Hindlimb muscle (tissue), 1 donor: ENCODE measurements at places on chromosomes 13 and 19. TPM values are rescaled to one million over a fixed set of nuclear protein-coding genes. Genes with fewer than 3 reads are reported as not detected.

- DNase-seq: no peak
Observed at GRCh38 chr19:3346677-3347353, 19.6 kb upstream of the NFIC start.

BORA gene
- 3.6 TPM for polyA plus RNA-seq

PRSS57 gene
- 0.32 TPM for polyA plus RNA-seq

DNA sequence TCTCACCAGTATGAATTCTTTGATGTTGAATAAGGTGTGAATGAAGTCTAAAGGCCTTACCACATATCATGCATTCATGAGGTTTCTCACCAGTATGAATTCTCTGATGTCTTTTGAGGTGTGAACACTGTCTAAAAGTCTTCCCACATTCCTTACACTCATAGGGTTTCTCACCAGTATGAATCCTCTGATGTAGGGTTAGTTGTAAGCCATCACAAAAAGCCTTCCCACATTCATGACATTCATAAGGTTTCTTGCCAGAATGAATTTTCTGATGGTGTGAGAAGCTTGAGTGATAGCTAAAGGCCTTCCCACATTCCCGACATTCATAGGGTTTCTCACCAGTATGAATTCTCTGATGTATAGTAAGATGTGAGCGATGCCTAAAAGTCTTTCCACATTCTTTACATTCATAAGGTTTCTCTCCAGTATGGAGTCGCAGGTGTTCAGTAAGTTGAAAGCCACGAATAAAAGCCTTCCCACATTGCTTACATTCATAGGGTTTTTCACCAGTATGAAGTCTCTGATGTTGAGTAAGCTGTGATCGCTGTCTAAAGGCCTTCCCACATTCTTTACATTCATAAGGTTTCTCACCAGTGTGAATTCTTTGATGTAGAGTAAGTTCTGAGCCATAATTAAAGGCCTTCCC, 27.7 kb downstream of the ZNF461 start:
- no peak for DNase-seq

GRCh38 chr19:33175156-33175782, 18.9 kb upstream of the LRP3 start:
- no peak for DNase-seq

DNA sequence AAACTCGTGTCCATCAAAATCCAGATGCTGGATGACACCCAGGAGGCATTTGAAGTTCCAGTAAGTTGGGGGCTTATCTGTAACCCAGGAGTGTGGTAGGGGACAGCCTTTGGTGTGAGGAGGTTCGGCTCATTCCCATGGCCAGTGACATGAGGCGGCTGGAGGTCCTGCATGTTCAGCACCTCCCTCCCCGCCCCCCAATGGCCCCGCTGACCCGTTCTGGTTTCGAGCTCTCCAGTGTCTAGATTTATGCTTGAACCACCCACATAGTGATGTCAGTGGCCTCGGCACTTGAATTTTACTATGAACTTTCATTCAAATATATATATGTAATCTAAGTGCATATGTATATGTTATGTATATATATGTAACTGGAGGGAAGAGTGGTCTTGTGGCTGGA, 36.3 kb upstream of the RNF113B start:
- no peak for DNase-seq

CACNG8 gene
- 1.1 TPM for polyA plus RNA-seq
